ENCODE measurements at places on chromosomes 3 and 15.

GRCh38 chr3:83011481-83011880 is 1250.0 kb upstream of the GBE1 start:
- DNase-seq = no peak

- DNase-seq = no peak
Measured at GRCh38 chr3:114447545-114447944, 153.7 kb downstream of the TIGIT start.

- DNase-seq = no peak
Measured at GRCh38 chr3:130992344-130992743, 34.3 kb downstream of the ASTE1 start.

- no peak for DNase-seq
Measured at GRCh38 chr3:79872483-79872882, 104.7 kb upstream of the ROBO1 start.

- DNase-seq = no peak
Measured at GRCh38 chr3:47870156-47870555, 67.2 kb downstream of the DHX30 start.

DNA sequence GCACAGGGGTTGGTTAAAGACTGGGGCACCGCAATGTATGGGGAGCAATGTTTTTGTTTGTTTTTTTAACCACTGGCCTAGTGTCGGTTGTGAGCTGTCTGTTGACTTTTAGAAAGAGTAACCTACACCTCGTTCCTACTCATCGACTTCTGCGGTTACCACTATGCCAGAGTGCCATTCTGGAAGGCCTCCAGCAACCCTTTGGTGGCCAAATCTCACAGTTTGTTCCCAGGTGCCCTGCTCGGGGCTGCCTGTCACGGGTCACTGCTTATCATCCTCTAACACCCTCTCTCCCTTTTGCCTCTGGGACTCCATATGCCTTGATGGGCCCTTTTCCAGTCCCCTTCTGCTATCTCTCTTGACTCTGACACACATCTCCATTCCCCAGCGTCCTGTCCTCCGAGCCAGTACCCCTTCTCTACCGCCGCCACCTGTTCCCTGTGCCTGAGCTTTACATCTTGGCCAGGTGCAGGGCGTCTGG is 290.4 kb upstream of the C2CD4B start:
- DNase-seq = no peak

- DNase-seq = no peak
Measured at GRCh38 chr3:65855370-65856100, 183.2 kb downstream of the MAGI1 start.

DNA sequence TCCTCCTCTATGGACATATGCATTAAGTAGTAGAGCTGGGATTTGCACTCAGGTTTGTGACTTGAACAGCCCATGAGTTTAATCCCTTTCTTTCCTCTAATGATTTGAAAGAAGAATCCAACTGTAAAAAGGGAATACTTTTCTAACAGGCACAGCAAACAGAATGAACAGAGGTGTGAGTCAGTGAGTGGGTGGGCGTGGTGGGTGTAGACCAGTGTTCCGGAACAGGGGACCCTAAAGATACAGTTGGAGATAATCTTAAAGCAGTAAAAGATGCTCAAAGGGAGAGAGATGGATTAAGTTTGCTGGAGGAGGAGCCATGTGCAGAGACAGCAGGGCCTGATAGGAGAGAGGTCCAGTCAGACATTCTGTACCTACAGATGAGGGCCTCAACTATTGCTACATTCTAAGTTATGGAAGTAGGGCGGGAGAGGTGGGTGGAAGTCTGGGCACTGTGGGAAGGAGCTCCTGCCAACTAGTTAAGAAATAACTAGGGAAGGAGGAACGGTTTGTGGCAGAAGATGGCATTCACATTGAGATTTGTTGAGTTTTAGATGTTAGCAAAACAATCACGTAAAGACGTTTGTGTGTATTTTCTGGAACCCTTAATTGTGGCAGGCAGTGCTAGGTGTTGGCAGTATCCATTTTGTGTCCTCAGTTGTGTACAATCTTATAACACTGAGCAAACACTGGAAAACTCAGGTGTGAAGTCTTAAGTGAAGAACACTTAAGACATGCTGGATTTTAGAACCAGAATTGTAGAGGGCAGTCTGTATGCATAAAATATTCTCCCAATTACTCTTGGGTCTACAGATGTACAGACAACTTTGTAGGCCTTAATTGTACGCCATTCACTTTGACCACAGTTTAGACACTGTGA is 511.0 kb downstream of the GRM7 start:
- no peak for DNase-seq

- no peak for DNase-seq
Measured at GRCh38 chr15:49270541-49271421, 100.7 kb downstream of the GALK2 start.

GRCh38 chr15:27086149-27086548 is 115.2 kb downstream of the GABRG3 start:
- DNase-seq = no peak

- no peak for DNase-seq
Measured at GRCh38 chr15:39602143-39602542, 21.3 kb downstream of the THBS1 start.

DNA sequence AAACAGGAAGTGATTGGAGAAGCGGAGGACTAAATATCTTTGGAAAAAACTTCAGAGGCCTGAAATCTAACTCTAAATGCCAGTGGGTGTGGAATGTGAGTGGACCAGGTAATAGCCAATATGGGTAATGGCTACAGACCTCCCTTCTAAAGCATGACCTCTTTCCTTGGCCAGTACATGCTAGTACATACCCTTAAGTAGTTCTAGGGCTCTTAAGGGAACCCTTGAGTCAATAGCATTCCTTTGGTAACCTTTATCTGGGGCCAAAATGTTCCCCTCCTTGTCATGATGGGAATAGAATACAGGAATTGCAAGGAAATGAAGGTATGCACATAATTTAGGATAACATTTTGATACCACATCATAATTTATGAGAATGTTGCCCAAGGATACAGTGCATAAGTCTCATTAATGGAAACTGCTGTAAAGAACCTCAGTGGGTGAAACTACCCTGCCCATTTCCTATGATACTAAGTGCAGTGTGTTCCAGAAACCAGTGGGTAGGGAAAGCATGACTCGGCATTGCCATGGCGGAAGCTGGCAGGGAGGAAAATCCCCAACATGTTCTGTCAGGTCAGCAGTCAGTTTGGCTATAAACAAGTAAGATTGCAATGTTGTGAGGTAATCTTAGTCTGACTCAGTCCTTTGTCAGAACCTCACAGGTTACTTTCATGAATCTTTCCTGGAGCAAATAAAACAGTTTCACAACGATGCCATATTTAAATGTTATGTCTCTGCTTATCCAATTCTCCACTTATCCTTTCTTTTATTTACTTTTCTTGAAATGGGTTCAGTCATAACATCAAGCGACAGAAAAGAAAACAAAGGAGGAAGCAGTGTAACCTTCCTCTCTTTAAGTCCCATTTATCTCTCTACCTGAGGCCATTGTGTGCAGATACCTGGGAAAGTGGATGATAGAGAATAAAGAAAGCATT is 23.5 kb upstream of the RAP2B start:
- no peak for DNase-seq

GRCh38 chr15:69604072-69604411 is 151.4 kb downstream of the RPLP1 start:
- no peak for DNase-seq

- no peak for DNase-seq
Measured at GRCh38 chr3:53252096-53252946, 3.5 kb downstream of the TKT start.

DNA sequence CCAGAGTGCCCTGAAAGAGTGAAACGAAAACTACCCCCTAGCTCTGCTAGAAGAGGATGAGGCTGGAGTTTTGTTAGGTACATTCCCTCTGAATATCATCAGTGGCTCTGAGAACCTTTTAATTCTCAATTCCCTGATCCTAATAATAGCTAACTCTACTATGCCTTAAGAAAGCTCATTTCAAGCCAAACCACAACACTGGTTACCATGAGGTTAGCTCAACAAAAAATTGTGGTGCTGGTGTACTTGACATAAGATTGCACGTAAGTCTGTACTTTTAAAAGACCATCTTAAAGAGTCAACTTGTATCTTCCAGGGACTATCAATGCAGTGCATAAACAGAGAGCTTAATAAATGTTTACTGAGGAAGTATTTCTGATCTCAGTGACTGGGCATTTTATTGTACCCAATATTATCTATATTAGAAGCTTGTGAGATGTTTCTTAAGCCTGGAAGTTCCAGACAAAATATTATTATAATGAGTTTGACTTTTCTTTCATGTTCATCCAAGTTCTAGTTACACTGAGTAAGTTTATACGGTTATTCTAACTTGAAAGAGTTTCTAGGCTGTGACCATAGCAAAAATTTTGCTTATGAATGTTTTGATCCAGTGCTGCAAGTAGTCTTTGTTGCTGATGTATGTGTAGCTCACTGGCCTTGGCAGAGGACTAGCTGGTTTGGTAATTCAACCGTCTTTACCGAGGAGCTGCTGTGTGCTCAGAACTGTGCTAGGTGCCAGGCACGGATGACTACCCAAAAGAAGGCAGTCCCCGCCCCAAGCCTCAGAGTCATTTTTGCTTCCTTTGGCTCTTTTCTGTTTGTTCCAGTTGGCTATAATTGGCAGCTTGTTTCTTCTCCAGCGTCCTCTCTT is 334.4 kb upstream of the TRIM42 start:
- DNase-seq = no peak

- no peak for DNase-seq
Measured at GRCh38 chr3:189964623-189965332, 155.9 kb downstream of the P3H2 start.

DNA sequence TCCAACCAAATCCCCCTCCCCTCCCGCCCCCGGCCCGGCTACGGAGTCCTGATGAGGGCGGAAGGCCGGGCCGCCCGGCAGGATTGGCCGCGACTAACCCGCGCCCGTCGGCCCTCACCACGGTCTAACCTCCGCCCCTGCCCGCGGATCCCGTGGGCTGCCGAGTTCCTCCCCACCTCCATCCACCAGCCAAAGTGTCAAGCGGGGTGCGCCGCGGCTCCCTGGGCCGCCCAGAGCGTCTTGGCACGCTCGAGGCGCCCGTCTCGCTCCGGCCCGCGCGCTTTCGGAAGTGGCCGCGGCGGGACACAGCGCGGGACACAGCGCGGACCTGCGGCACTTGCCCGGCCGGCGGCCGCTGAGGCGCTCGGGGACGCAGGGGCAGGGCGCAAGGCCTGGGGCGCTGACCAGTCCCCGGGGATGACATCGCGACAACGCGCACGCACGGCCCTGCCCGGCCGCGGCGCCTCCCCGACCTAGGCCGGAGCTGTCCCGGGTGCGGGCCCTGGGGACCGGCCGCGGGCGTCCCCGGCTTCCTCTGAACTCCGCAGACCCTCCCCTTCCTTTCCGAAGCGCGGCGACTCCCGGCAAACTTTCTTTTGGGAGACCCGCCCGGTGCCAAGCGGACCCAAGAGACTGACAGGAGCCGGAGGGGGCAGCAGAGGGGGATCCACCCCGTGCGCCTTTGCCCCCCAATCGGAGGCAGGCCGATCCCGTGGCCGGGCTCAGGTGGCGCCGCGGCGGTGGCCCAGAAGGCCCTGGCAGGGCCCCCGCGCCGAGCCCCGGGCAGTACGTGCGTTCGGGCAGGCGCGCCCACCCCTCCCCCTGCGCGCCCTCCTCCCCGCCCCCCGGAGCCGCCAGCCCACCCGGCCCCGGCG is 112.8 kb upstream of the ICE2 start:
- no peak for DNase-seq
